ENCODE measurements at places on chromosomes 3 and 15. TPM values are rescaled to one million over a fixed set of nuclear protein-coding genes. Genes with fewer than 3 reads are reported as not detected.

- H3K4me1 ChIP-seq = peaks cover 10% of the 10 kb centered on the region
- DNase-seq = peak; percentile 23
- peak overlapping the region; percentile 15 for H3K27ac ChIP-seq
- H3K36me3 ChIP-seq = no peaks in the 10 kb centered on the region
- no peaks in the 10 kb centered on the region for H3K27me3 ChIP-seq
- peak overlapping the region; percentile 21 for H3K4me3 ChIP-seq
These were observed 849 bp downstream of the RRP9 start for GRCh38 chr3:51940648-51941462.

GRCh38 chr3:167673221-167673620 lies 19.5 kb upstream of the WDR49 start:
- H3K27me3 ChIP-seq = no peaks in the 10 kb centered on the region
- no peak overlapping the region for H3K4me3 ChIP-seq
- DNase-seq = no peak
- no peaks in the 10 kb centered on the region for H3K36me3 ChIP-seq
- H3K4me1 ChIP-seq = no peaks in the 10 kb centered on the region

The LRRC31 gene
- total RNA-seq = 6.5 TPM

GRCh38 chr3:195085356-195086130 lies 185.4 kb downstream of the XXYLT1 start:
- H3K36me3 ChIP-seq = no peaks in the 10 kb centered on the region
- no peak for DNase-seq
- H3K4me3 ChIP-seq = no peak overlapping the region

- H3K27me3 ChIP-seq = no peaks in the 10 kb centered on the region
- no peak overlapping the region for H3K4me3 ChIP-seq
- no peak for DNase-seq
- no peaks in the 10 kb centered on the region for H3K36me3 ChIP-seq
These were observed 728.1 kb downstream of the OTOL1 start for GRCh38 chr3:162224746-162225145.

DNA sequence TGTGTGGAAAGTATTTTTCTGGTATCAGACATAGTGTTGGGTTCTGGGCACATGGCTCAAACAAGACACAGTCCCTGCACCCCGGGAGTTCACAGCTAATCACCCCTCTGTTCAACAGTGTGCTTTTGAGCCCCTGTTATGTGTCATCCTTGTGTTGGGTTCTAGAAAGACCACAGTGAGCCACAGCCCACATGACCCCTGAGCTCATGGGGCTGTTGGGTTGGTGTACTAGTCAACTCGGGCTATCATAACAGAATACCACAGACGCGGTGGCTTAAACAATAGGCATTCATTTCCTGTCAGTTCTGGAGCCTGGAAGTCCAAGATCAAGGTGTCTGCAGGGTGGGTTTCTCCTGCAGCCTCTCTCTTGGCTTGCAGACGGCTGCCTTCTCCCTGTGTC lies 100.0 kb downstream of the DNAJB8 start:
- no peaks in the 10 kb centered on the region for H3K36me3 ChIP-seq
- no peaks in the 10 kb centered on the region for H3K27me3 ChIP-seq
- no peak for DNase-seq
- H3K4me3 ChIP-seq = no peak overlapping the region

GRCh38 chr3:59133311-59133710 lies 83.5 kb upstream of the CFAP20DC start:
- H3K4me3 ChIP-seq = no peak overlapping the region
- no peaks in the 10 kb centered on the region for H3K36me3 ChIP-seq
- no peak for DNase-seq

- no peak overlapping the region for H3K4me3 ChIP-seq
- H3K4me1 ChIP-seq = no peaks in the 10 kb centered on the region
- DNase-seq = no peak
- no peaks in the 10 kb centered on the region for H3K36me3 ChIP-seq
These were observed 26.7 kb upstream of the OR5K4 start for GRCh38 chr3:98326945-98327344.

The CIP2A gene
- total RNA-seq = 9.8 TPM
